ENCODE measurements at places on chromosomes 2 and 18.

DNA sequence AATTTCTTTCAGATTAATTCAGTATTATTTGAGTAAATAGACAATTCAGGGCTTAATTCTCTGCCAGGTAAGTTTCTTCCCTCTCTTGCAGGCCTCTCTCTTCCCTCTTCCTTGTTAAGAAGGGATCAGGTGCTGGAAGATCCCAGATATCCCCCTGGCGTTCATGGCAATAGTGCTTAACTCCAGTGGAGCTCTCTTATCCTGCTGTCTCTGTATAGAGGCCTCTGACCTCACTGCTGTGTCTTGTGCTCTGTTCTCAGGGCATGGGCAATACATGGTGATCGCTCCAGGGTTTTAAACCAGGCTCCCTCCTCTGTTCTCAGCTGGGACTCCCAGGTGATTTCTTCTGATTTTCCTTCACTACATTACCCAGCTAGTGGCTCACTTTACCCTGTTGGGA lies 226.8 kb downstream of the MC4R start:
- DNase-seq, result no peak

DNA sequence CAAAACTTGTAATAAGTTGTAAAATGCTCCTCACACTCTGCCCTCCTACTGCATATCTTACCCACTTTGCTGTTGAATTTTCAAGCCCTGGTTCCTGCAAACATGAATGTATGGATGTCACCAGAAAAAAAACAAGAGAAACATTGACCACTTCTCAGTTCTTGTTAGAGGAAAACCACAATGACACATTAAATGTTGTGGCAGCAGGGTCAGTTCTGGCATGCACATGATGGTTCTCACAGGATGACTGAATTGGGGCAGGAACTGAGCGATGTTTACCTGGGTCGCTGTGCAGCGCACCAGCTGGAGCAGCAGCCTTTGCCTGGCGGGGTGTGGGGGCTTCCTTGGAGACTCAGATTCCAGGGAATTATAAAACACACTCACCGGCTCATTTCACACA lies 14.0 kb upstream of the PRKCE start:
- no peak for DNase-seq

DNA sequence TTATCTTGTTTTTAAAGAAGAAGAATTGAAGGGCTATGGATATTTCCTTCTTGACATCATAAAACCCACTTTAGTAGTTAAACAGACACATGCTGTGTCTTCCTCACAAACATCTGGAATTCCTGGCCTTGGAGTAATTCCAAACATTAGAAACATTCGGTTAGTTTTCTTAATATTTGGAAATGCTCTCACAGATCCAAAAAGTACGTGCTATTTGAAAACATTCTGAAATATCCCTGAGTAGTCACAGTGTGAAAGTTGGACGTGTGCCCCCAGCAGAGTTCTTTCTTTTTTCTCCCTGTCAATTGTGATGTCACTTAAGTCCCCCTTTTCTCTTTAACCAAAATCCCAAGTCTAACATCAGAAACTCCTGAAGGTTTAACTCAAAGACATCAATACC lies 91.3 kb downstream of the ANTXR1 start:
- no peak for DNase-seq

DNA sequence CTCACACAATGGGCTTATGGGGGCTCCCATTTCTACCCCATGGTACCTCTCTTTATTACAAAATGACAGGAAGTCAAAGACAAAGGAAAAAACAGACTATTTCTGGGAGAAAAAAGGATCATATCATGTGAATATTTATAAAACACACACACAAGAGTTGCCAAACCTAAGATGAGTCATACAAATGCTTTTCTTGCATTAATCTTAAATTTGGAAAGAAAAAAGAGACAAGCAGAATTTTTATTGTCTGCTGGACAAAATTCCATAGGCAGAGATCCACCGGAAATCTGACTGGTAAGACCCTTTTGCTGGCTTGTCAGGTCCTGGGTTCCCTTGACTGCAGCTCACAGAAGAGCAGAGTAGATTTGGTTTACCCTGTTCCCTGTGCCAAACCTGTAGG lies 1732.3 kb upstream of the PIK3C3 start:
- DNase-seq, result no peak

- no peak for DNase-seq
These were observed 151.6 kb upstream of the MYO3B start for GRCh38 chr2:170026361-170026760.

GRCh38 chr2:179613701-179614100 lies 247.7 kb downstream of the ZNF385B start:
- DNase-seq, result no peak

GRCh38 chr2:75570948-75571729 lies 10.4 kb upstream of the EVA1A start:
- DNase-seq, result no peak

- DNase-seq, result no peak
These were observed 2059.4 kb upstream of the CELF4 start for GRCh38 chr18:39624961-39625360.

DNA sequence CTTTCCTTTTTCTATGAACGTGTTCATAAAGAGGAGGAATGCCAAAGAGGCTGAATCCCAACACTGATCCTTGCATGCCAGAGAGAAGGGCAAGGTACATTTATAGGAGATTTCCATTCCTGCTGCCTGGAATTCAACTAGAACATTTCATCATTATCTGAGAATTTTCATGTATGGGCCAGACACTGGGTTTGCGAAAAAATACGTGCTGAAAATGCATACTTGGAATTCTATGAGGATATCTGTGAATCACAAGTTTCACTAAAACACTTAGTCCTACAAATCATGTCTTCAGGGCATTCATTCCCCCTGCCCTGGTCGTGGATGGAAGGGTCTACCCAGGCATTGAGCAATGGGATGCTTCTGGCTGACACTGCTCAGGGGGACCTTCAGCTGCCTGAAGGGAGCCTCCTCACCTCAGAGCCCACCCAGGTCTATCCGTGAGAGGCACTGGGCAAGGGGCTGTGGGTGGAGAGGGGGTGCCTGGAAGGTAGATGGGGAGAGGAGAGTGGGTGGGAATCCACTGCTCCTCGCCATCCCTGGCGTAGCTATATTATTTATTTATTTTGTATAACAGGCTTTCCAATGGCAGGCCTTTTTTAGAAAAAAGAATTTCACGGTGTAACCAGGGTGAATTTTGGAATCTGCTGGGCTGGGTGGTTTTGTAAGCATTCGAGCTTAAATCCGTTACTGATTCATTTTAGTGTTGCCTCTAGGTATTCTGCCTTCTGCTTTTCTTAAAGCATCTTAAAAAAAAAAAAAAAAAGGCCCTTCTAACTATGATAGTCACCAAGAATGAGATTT lies 560.6 kb upstream of the ID2 start:
- no peak for DNase-seq

DNA sequence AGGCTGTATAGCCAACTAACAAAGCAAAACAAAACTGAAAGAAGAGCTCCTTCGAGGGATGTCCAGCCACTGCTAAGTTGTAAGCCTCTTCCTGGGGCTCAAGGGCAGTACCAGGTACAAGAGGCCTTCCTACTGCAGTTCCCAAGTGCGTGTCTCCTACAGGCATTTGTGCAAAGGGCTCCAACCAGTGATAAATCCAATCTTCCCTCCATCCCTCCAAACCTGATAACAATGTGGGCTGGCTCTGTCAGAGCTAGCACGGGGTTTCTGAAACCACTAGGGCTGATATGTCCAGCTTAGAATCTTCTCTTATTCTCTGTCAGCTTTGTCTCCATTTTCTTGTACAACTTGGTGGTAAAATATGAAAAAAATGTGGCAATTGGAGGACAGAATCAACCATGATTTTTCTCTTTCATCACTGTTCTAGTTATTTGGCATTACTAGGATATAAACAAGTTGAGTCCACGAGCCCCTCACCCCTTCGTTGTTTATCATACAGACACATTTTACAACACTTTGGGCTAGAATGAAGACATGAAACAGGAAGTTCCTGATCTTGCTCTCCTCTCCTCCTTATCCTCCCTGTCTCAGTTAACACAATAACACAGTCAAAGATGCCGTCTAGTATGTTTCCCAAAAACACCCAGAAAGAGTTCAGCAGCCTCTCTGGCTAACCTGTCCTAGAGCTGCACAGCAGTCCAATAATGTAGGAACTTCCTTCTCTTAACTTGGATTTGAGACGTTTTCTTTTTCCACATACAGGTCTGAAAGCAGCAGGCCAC lies 35.4 kb upstream of the WIPF1 start:
- DNase-seq, result no peak

DNA sequence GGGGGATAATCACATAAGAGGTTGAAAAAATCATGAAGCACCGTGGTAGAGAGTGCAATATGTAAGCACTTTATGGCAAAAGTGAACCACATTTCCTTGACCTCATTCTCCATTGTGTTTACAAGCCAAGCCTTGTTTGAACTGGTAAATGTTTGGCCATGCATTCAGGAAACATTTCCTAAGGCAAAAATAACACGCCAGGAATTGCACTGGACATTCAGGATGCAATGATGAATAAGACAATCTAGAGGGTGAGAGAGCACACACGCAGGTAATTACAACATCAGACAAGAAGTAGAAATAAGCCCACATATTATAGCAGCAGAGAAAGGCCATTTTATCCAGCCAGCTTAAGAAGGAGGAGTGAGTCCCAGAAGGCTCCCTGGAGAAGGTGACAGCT lies 218.0 kb upstream of the OSR1 start:
- no peak for DNase-seq

DNA sequence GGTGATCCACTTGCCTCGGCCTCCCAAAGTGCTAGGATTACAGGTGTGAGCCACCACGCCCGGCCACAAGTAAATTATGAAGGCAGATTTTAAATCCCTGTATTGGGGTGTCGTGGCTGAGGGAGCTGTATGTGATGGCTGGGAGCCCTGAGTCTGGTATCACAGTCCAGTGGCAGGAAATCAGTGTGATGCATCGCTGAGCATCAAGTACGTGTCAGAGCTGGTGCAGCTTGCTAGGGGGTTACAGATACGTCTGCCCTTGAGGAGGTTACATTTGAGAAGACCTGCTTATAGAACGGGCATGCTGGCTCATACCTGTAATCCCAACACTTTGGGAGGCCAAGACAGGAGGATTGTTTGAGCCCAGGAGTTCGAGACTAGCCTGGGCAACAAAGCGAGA lies 4.3 kb downstream of the ENOSF1 start:
- DNase-seq, result no peak

DNA sequence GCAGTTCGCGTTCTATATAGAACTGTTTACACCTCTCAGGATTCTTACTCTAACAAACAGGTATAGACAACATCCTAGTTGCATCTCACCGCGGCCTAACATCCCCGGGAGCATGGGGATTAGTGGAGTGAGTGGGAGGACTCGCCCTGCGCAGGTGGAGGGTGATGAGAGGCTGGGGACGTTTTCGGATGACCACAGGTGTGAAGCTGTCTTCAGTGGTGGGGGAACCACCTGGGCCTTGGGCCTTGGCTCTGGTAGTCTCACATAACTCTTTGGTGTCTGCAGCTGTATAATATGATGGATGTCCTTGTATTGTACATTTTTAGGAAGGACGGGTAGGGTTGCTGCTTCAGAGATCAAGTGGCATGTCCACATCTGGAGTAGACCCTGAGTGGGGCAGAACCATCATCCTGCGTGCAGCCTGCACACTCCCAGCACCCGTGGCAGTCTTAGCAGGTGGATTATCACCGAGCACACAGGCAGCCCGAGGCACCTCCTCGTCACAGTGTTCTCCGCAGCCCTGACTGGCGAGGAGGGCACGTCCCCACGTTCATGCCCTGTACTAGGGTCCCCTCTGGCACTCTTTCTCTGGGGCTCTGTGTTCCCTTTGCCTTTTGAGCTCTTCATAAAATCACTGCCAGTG lies 56.0 kb downstream of the AGAP1 start:
- no peak for DNase-seq

GRCh38 chr2:240413813-240414429 lies 21.5 kb upstream of the GPC1 start:
- peak; percentile 2 for DNase-seq

DNA sequence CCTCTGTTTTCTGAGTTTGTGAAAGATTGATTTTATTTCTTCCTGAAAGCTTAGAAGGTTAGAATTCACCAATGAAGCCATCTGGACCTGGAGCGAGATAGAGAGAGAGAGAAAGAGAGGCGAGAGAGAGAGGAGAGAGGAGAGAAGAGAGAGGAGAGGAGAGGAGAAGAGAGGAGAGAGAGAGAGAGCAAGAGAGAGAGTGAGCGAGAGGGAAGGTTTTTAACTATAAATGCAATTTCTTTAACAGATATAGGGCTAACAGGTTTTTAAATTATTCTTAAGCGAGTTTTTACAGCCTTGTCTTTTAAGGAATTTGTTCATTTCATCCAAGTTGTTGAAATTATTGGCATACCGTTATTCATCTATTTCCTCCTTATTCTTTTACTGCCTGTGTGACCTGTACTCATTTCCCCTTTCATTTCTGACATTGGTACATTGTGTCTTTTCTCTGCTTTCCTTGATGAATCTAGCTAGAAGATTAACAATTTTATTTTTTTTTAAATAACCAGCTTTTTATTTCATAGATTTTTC lies 56.1 kb downstream of the BABAM2 start:
- no peak for DNase-seq

GRCh38 chr2:212791569-212791968 lies 253.0 kb upstream of the ERBB4 start:
- no peak for DNase-seq

GRCh38 chr2:218391202-218391601 lies 8.5 kb upstream of the CTDSP1 start:
- no peak for DNase-seq

DNA sequence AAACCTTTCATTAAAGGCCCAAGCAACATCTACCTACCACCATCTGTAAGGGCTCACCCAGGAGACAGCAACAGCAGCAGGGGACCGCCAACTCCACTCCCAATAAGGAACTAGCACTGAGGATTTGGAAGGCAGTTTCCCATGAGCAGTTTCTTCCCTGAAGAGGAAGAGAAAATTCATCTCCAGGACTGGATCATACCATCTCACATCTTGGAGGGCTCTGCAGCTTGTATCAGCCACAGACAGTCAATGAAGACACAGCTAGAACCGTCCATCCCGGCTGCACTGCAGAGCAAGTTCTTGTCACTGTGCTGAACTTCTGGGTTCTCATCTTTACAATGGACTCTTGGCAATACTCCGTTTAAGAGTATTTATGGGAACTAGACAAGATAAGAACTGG lies 2.8 kb upstream of the GYPC start:
- no peak for DNase-seq

DNA sequence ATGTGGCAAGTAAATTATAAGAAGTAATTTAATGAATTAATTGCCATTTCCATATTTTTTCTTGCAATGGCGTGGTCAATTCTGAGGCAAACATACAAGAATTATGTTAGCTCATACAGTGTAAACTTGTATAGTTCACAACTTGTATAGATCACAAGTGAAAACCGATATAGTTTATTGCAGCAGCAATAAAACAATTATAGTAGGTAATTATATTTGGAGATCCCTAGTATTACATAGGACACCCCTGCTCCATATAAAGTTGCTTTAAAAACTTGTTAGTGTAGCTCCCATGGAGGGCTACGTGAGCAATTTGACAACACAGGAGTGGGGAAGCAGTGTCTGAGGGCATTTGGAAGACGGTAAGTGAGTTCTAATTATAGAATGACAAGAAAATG lies 288.2 kb downstream of the SOCS6 start:
- no peak for DNase-seq

GRCh38 chr2:170766693-170767092 lies 3.5 kb upstream of the ERICH2 start:
- DNase-seq, result no peak
